AG08395 (cell line): ENCODE measurements at places on chromosomes 16 and 17.

GRCh38 chr17:61484174-61484573, 32.0 kb downstream of the TBX4 start:
- DNase-seq, result no peak

- DNase-seq, result no peak
Observed at GRCh38 chr17:39555368-39555767, 52.4 kb downstream of the NEUROD2 start.

GRCh38 chr16:75022567-75022966, 23.7 kb downstream of the ZNRF1 start:
- no peak for DNase-seq

DNA sequence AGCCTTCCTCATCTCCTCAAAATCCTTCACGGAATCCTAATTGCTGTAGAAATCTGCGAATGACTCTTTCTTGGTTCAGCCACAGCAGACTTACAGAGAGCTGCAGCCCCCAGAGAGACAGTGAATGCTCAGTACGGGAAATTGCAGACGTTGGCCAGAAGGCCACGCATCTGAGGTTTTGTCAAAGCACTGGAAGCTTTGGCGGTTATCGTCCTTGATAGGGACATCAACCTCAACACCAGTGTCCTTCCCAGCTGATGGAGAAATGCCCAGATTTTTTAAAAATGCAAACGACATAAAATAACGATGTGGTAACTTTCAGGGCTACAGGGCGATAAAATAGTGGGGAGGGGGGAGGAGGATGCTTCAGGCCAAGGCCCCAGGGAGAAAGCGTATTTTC, 166.6 kb upstream of the CIBAR2 start:
- no peak for DNase-seq

GRCh38 chr17:8572764-8573163, 57.8 kb downstream of the MYH10 start:
- peak; percentile 35 for DNase-seq

GRCh38 chr16:70258065-70258464, 6.3 kb upstream of the EXOSC6 start:
- DNase-seq, result no peak

DNA sequence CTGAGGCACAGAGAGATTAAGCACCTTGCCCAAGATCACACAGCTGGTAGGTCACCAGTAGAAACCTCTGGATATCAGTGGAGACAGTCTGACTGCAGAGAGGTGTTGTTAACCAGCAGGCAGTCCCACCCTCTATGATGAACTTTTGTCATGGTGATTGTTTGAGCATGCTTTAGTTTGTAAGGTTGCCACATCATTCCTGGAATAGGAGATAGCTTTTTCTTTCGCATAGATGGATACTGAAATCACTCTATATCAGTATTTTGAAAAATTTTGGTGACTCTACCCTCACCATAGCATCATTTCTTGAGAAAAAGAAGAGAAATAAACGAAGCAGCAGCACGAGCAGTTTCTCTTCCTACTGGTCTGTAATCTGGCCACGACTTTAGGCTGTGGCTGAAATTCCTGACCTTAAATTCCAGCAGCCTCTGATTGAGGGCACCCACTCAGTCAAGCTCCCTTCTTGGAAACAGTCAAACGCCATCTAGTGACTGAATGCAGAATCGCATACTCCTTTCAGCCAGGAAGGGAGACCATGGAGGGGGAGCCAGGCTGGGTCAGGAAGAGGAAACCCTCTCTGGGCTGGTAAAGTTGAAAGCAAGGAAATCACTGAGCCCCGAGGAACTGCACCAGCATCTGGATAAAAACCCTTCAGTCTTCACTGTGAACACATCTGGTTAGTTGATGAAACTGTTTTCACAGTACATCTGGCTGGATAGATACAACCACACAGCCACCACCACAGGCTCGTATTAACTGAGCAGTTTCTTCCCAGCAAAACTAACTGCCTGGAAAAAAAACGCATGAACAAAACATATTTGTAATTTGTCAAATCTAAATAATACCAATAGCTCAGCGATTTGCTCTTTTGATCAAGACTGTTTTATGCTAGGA, 108.5 kb upstream of the XYLT1 start:
- DNase-seq, result peak; percentile 87

DNA sequence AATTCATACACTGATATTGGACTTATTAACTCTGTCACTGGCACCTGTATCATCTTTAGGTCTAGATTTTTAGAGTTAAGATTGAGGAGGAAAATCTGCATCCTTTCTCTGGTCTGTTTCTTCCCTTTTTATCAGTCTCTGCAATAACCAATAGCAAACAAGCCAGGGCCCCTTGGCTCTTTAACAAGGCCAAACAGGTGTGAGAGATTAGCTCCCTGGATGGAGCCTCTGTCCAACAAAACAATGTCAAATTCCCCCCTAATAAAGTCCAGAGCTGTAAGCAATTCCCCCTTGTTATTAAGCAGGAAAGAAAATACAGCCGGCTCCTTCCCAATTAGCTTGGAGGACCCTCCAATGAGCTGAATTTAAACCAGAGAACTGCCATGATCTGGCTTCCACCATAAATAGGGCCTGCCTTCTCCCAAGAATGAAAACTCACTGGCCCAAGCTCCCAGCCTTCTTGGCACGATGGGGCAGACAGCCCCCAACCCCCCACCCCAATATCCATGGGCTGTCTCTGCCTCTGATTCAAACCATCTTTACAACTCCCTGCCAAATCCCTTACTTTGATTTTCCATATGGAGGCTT, 56.1 kb upstream of the SOX9 start:
- no peak for DNase-seq

- no peak for DNase-seq
Observed at GRCh38 chr16:84937196-84938005, 73.9 kb downstream of the ZDHHC7 start.

GRCh38 chr17:57515662-57516211, 229.4 kb downstream of the CCDC182 start:
- no peak for DNase-seq

GRCh38 chr17:9705745-9706144, 60.4 kb downstream of the USP43 start:
- DNase-seq, result no peak

- no peak for DNase-seq
Observed at GRCh38 chr17:42159796-42160530, 5.2 kb upstream of the RAB5C start.

DNA sequence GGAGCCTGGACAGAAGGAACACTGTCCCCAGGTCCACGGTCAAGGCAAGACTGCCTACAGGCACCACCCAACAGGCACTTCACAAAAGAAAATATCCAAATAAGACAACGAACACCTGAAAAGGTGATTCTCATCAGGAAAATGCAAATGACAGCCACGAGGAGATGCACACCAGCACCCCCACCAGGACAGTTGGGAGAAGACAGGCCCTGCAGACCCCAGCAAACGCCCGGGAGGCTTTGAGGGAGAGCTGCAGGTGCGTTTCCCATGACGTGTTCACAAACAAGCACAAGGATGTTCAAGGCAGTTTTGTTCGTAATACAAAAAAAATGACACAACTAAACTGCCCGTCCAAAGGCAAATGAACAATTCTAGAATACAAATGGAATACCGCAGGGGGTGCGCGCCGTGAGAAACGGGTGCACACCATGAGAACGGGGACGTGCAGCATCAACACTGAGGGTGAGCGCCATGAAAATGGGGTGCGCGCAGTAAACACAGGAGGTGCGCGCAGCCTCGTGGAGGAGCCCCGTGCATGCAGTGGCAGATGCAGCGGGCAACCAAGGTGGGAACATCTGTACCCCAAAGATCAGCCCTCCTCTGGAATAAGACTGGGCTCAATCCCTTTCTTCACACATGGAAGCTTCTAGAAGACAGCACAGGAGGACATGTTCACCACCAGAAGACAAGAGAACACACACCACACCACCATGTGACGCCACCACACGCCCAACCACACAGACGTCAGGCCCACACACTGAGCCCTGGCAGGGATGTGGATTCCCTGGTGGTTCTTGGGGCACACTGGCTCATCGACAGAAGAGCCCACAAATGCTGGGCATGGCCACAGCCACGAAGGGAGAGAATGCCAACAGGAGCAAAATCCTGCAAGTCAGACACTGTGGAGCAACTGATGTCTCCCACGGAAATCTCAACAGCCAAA, 91.2 kb downstream of the ZNF778 start:
- DNase-seq, result no peak

DNA sequence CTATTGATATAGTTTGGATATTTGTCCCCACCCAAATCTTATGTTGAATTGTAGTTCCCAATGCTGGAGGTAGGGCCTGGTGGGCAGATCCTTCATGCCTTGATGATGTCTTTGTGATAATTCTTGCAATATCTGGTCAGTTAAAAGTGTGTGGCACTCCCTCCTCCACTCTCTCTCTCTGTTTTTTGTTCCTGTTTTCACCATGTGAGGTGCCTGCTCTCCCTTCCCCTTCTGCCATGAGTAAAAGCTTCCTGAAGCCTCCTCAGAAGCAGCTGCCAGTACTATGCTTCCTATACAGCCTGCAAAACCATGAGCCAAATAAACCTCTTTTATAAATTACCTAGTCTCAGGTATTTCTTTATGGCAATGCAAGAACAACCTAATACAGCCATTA, 47.3 kb downstream of the TOM1L2 start:
- DNase-seq, result no peak

DNA sequence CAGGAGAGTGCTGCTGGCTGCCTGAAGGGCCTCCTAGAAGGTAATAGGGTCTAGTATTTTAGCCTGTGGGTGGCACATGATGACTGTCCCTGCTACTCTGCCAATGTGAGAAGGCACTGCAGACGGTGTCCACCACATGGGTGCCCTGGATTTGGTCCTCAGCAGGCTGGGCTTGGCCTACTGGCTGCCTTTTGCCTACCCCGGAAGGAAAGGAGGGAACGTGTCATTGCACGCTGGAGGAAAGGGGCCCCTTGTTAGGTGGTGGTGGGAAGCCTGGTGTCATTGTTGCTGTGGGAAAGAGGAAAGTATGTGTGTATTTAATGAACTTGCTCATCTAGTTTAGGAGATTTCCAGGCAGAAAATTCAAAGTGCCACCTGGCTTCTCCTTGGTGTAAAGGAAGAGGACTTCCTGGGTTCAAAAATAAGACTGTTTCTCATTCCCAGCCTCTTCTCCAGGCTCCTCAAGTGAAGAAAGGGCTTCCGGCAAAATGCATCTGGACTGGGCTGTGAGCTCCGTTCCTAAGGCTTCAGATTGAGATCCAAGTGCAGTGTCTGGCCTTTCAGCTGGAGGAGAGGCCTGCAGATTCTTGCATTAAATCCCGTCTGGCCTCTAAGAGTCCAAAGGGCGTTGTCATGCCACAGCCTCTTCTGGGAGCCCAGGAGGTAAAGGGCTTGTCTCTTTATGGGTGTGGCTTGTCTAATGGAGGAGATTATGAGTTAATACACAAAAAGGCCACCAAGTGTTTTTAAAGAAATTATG, 55.1 kb downstream of the RPTOR start:
- no peak for DNase-seq

- DNase-seq, result peak; percentile 79
Observed at GRCh38 chr17:43661699-43662412, at the start of gene MEOX1. MEOX1 (minus strand) TSS chr17:43661922; CDS start chr17:43661534, 388 bp downstream.

DNA sequence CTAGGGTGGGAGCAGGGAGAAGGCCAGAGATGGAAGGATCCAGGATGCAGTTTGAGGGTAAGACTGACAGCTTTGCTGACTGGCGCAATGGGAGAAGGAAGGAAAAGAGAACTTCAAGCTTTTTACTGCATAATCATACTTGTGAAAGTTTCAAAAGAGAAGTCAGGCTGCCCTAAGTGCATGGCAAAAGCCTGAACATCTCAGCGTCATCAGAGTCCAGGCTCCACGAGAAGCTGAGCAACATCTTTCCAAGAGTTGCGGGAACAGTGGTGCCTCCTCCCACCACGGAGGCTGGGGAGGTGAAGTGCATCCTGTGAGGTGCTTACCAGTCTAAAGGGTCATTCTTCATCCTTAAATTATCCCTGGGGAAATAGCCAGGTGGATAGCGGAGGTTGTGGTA, 26.9 kb upstream of the SLC38A8 start:
- DNase-seq, result no peak

GRCh38 chr17:55546991-55547664, 35.9 kb upstream of the SMIM36 start:
- DNase-seq, result no peak

DNA sequence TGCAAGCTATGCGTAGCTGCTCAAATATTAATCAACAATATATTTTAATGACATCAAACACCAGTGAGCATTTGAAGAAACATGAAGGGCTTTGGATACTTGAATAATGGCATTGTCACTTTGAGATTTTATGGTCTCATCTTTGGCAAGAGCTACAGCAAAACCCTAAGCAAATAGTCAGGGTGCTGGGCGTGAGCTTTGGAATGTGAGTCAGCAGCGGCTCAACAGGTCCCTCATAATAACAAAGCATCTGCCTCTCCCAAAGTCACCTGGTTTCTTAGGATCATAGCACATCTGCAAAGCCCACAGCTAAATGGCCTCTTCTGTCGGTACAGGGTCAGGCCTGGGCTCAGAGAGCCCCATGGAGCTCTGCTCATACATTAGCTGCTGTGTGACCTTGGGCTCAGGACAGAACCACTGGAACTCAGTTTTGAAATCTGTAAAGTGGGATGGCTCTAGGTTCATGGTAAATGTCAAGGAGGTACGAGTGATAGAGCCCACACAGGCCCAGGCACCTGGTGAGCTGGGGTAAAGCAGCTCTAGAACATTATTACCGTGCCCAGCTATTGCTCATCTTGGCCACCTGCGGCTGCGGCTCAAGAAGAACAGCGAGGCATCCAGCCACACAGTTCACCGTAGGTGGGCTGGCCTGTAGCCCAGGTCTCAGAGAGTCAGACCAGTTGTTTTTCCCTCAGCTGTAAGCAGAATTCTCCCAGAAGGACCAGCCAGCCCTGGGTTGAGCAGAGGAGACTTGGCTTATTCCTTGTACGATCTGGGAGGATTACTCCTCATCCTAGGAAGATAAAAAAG, 544.5 kb upstream of the CDH11 start:
- no peak for DNase-seq

DNA sequence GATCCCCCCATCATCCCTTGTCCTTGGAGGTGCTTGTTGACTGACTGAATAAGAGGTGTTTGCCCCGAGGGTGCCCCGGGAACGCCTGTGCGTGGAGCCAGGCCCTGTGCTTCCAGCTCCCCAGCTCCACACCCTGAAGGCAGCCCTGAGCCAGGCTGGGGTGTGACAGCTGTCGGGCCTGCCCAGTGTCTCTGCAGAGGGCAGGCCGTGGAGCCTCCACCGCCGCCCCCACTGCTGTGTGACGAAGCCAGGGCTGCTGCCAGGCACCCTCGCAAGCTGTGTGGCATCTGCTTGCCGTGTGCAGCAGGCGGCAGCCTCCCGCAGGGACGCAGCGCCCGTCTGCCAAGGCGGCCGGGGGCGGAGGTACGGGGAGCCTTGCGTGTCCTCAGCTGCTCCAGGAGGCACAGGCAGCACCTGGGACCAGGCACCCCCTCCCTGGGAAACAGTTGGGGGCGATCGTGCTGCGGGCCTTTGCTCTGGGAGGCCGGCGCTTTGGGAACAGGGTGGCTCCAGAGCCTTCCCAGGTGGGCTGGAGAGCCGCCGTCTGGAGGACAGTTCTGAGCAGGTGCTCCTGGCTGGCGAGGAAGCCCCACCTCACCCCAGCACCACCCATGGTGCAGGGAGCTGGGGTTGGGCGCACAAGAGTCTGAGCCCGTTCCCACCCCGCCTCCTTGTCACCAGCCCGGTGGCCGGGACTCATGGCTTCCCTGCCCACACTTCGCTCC, 26.6 kb downstream of the GSE1 start:
- peak; percentile 73 for DNase-seq

- DNase-seq, result no peak
Observed at GRCh38 chr16:87250431-87250960, 66.7 kb downstream of the C16orf95 start.
